ENCODE measurements at places on chromosomes 12 and 14.

GRCh38 chr12:74412606-74413230 lies 124.9 kb upstream of the ATXN7L3B start:
- DNase-seq, result no peak

GRCh38 chr14:62081951-62082350 lies 319.7 kb downstream of the SNAPC1 start:
- DNase-seq, result no peak

- DNase-seq, result no peak
Observed at GRCh38 chr14:47483449-47483848, 192.0 kb downstream of the MDGA2 start.

GRCh38 chr14:37411079-37411735 lies 183.8 kb downstream of the FOXA1 start:
- DNase-seq, result no peak

DNA sequence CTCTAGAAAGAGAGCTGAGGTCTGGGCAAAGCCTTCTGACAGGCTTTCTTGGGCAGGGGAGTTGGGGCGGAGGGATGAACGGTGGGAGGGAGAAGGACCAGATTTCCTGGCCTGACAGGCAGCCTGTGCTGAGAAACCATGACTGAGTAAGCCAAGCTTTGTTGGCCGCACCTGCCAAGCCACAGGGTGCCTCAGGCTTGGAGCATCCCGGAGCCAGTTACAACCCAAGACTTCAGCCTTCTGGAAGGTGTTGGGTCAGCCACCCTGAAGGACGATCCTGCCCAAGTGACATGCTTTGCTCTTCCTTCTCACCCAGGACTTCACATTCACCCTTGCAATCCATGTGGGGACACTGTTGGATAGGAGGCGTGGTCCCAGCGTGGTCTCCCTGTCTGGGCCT lies 21.0 kb upstream of the AQP2 start:
- no peak for DNase-seq

GRCh38 chr12:43655586-43655985 lies 103.0 kb downstream of the PUS7L start:
- no peak for DNase-seq

DNA sequence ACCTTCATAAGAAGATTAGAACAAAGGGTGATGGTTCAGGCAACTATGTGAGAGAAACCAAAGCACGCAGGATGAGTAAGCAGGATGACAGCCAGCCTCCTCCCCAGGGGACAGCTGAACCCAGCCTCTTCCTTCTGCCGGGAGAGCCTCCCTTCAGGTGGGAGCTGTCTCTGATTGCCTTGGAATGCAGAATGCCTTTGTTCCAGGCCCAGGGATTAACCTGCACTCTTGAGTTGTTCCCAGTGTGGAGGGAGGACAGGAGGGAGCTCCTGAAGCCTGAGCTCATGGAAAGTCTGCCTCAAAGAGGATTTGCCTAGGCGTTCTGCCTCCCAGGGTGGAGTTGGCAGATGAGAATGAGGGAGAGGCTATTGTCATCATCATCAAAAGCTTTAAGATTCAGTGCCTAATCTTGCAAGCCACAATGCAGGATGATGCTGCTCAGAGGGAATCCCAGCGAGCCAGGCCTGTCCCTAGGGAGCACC lies 3.6 kb upstream of the KRT6A start:
- DNase-seq, result no peak

Data from stimulated activated CD4-positive, alpha-beta T cell treated with anti-CD3 and anti-CD28 coated beads, Interleukin-15, amount 100 ng/mL, for 48 hours (primary cell).